ENCODE measurements at places on chromosomes 7 and 10.

GRCh38 chr10:60048091-60048501 is 141.7 kb upstream of the CCDC6 start:
- no peak for DNase-seq

DNA sequence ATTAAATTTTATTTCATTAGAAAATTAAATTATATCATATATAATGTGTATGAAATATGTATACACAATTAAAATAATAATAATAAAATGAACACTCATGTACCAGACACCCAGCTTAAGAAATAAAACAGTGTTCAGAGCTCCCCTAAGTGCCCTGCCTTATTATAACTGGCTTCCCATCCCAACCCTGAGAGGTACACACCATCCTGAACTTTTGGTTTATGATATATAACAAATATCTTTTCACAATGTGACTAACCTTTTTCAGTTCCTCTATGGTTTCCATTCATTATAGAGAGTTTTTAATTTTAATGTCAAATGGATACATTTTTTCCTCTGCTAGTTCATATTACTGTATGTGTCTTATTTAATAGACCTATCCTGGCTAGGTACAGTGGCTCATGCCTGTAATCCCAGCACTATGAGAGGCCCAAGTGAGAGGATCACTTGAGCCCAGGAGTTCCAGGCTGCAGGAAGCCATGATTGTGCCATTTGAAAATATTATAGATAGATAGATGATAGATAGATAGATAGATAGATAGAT is 24.0 kb upstream of the STEAP2 start:
- no peak for DNase-seq

DNA sequence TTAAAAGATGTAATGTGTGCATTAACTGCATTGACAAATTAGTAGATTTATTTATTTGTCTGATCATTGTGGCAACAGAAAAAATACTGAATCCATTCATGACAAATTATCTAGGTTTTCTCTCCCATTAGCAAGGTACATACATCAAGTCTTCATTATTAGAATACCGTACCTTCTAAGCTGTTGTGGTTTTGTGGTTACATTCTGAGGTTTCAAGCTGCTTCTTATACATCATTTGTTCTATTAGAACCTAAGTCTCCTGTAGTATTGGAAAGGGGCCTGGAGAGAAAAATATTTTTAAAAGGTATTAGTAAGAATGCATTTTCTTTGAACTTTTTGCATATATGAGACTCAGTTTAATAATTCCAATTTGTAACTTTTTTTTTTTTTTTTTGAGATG is 26.3 kb upstream of the CACNB2 start:
- DNase-seq, result no peak

DNA sequence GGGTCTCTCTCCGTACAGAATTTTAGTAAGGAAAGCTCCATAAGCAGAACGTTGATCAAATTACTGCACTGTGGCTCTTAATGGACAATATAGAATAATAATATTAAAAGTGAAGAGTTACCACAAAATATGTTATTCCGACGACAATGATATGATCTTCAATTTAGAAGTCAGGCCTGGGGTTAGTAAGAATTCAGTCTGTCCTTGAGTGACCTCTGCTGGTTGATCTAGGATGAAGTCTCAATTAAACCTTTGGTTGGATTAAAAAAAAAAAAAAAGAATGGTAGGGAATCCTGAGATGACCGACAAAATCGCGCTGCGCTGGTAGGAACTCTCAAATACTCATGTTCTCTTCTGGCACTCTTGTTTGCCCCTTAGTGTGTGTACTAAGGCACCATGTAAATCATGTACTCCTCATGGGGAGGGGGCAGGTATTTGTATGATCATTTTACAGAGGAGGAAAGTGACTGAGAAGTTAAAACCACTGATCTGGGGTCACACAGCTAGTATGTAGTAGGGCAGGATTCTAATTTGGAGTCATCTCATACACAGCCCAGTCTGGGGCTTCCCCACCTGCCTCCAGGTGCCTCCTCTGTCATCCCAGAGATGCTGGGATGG is 161.3 kb upstream of the NPVF start:
- DNase-seq, result no peak

- no peak for DNase-seq
Observed at GRCh38 chr10:79336276-79336675, 11.0 kb upstream of the PPIF start.

Data from CD4-positive, alpha-beta T cell treated with Interleukin-6 for 4 hours (primary cell).